ENCODE measurements at places on chromosomes 1 and 21. TPM values are rescaled to one million over a fixed set of nuclear protein-coding genes. Genes with fewer than 3 reads are reported as not detected.

The DNAJC28 gene
- total RNA-seq: 1.3 TPM

The LRRC7 gene
- not detected for total RNA-seq

The LAD1 gene
- total RNA-seq: 61.6 TPM

The MIXL1 gene
- total RNA-seq: not detected

The MAEL gene
- total RNA-seq: not detected

- DNase-seq: no peak
Observed at GRCh38 chr1:225602590-225603206, 50.2 kb downstream of the ENAH start.

GRCh38 chr1:6580119-6580592 lies 362 bp downstream of the ZBTB48 start:
- no peak for DNase-seq

DNA sequence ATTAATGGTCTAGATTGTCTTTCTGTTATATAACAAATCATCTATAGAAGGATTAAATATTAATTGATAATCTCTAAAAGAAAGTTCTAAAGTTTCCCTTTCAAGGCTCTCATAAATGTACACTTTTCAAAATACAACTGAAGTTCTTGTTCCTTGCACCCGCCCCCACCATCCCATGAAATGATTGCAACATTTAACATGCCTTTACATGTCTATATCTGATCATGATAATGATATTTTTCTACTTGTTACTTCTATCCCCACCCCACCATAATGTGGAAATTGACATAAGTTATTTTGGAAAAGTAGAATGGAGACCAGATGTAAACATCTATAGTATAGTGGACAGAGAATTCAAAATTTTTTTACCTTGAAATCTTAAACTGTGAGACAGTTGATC lies 186.6 kb downstream of the NTNG1 start:
- DNase-seq: no peak

- no peak for DNase-seq
Observed at GRCh38 chr1:77899647-77900320, 11.4 kb downstream of the NEXN start.

DNA sequence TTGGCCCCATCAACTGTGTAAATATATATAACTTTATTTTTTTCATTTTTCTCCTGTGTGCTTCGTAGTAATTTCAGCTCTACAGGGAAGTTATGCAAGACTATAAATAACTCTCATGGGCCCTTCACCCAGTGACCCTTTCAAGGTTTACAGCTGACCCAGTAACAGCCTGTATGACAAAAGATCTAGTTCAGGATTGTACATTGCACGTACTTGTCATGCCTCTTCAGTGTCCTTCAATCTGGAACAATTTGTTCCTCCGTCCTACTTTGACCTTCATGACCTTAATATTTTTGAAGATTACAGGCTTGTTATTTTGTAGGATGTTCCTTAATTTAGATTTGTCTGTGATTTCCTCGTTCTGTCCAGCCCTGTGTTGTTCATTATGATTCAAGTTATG lies 40.5 kb downstream of the BRINP2 start:
- no peak for DNase-seq
